ENCODE measurements at places on chromosomes 12 and 14.
A peak's percentile ranks its signal among the peaks of the same experiment; 100 is the strongest.

GRCh38 chr14:71534506-71534905, 397.7 kb upstream of the RGS6 start:
- no peak for DNase-seq

GRCh38 chr12:57244312-57244696, 6.7 kb downstream of the STAC3 start:
- no peak for DNase-seq

DNA sequence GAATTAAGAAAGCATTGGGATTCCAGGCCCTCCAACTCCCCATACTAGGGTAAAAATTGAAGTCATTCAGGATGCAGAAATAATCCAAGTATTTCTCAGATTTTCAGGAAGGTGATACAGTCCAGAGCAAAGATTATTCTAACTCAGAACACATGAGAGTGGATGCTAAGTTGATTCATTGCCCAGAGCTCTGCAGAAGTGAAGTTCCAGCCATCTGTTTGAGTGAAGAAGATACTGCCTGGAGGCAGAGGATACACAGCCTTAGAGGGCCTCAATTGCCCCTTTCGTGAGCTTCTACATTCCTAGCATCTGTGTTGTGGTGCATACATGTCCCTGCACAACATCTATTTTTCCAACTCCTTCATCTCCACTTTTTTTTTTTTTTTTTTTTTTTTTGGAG, 36.9 kb upstream of the SMUG1 start:
- no peak for DNase-seq

- DNase-seq: peak; percentile 25
Observed at GRCh38 chr12:94147387-94147990, 888 bp upstream of the PLXNC1 start.

GRCh38 chr12:29883525-29883924, 99.8 kb upstream of the TMTC1 start:
- no peak for DNase-seq

- DNase-seq: no peak
Observed at GRCh38 chr14:64569138-64569631, 19.4 kb downstream of the PPP1R36 start.

GRCh38 chr12:108284163-108284562, 54.9 kb downstream of the CMKLR1 start:
- no peak for DNase-seq

DNA sequence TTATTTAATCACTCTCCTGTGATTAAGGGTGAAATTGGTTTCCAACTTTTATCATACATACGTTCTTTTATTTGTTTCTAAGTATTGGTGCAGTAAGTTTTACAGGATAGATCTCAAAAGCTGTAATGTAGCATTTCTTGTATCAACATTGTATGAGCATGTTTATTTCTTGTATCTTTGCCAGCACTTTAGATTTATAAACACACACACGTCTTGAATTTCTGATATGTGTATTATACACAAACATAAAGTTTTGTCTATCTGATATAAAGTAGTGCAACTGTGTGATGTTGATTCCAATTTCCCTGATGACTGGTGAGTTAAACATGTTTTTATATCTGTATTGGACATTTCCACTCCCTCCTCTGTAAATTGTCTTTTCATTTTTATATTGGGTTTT, 134.7 kb downstream of the NOVA1 start:
- no peak for DNase-seq

- DNase-seq: no peak
Observed at GRCh38 chr12:48286665-48287064, 64.1 kb downstream of the ZNF641 start.

- no peak for DNase-seq
Observed at GRCh38 chr12:27335364-27336281, 3.0 kb downstream of the BMAL2 start.

DNA sequence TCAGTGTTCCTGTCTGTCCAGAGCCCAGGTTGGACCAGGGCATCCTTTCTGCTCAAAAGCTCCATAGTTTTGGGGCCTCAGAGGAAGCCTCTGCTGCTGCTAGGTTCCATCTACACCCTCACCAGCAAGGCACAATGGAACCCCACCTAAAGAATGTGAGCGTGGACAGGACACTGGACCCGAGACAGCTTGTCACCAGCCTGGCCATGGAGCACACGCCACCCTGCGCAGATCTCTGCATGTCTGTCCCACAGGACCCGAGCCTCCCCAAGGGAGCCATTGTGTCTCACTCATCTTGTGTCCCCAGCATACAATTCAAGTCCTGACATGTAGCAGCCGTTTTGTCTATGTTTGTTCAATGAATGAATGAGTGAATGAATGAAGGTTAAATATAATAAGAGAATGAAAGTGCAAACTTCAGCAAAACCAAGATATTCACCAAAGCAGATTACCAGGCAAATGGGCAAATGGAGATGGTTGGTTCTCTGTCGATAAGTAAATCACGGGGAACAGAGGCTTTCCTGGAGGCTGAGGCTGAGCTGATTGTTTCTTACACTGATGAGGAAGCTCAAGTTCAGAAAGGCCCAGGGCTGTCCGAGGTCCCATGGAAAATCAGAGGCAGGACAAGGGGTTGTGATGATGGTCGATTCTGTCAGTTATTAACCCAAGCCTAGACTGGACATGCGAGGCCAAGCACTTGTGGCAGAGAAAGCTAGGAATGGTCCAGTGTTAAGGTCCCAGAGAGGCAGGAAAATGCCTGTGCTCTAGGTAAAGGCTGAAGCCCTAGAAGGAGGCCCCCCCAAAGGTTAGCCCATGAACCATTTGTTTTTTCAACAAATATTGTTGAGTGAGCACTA, 27.0 kb downstream of the SERPINA3 start:
- no peak for DNase-seq

DNA sequence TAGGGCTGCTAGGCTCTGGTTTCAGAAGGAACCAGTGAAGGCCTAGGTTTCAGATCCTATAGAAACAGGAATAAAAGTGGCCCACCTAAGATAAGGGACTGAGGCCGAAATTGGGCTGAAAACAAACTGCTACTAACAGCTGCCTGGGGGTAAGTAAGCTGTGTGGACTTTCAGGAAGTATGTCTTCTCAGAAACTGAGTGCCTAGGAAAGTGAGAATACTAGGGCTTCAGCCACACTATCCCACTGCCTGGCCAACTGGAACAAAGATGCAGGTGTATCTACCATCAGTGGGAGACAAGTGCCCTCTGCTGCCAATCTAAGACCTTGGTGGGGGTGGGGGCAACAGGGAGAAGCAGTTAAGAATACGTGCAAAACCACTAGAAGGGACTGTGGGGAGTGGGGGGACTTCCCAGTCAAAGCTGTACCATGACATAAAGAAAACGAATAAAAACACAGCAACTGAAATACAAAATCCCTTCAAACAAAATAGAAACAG, 82.5 kb downstream of the MED13L start:
- peak; percentile 37 for DNase-seq

DNA sequence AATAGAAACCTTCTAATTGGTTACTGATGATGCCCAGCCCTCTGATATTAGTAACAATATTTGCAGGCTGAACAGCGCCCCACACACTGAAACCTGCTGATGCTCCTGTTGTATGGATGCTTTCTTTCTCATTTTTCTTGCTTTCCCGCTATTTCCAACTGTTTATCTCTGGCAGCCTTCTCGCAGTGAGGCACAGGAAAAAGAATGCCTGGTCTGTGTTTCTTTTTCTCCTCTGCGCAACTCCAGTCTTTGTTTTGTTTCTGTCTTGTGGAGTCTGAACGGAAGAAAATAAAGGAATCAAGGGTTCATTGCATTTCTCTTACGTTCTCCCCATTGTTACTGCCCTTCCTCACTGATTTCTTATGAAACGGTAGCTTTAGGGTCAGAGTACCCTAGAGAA, 451.2 kb downstream of the EGLN3 start:
- DNase-seq: no peak

DNA sequence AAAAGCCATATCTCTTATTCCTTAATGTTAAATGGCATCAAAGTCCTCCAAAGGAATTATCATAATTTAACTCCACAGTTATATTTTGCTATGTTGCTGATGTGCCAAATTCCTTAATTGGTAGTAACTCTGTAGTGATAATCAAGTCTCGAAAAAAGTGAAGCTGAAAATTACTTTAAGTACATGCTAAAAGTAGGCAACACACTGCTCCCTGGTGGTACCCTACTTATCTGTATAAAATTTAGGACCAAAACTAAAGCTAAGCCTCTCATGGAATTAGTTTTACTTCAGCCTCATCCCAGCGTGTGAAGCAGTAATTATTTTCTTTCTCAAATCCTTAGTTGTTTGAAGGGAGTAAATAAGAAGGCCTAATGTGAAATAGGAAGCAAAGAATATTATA, 132.8 kb downstream of the TTLL5 start:
- no peak for DNase-seq

- DNase-seq: no peak
Observed at GRCh38 chr12:91857813-91858542, 287.7 kb downstream of the BTG1 start.

DNA sequence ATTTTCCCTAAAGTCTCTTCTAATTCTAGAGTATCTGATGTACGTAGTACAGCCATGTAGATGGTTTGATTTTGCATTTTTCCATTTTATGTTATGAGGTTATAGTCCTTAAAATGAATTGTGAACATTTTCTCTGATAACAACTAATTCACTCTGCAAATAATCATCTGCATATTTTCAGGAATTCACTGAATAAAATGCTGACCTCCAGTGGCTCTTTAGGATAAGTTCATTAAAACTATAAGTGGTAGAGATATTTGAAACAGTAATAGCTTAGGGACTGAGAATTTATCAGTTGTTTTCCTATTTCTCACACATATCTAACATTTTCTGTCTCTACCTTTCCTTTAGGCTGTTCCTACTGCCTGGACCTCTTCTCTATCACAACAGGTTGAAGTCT, 4.4 kb downstream of the MSRB3 start:
- no peak for DNase-seq

GRCh38 chr12:32302218-32303173, 96.9 kb upstream of the FGD4 start:
- peak; percentile 75 for DNase-seq

DNA sequence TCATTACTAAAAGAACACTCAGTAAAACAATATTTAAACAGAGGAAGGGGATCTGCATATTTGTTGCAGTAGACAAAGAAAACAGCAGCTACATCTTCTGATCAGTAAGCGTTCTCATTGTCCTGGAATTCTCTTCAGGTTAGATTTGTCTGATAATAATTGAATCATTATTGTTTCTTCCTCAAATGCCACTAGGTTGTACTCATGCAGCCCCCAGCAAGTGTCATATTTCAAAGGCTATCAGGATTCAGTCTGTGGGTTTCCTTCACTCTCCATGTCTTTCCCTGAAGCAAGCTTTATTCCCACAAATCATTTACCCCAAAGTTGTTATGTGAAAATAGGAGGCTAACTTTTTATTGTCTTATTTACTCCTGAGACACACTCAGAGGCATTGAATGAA, 14.7 kb downstream of the PIK3C2G start:
- DNase-seq: no peak

GRCh38 chr12:80045594-80045993, 53.7 kb upstream of the OTOGL start:
- no peak for DNase-seq

- no peak for DNase-seq
Observed at GRCh38 chr12:13425766-13426165, 229.2 kb downstream of the EMP1 start.

- no peak for DNase-seq
Observed at GRCh38 chr12:76879710-76880518, 1.1 kb upstream of the CSRP2 start.

GRCh38 chr12:58066296-58066695, 124.9 kb downstream of the ATP23 start:
- DNase-seq: no peak

DNA sequence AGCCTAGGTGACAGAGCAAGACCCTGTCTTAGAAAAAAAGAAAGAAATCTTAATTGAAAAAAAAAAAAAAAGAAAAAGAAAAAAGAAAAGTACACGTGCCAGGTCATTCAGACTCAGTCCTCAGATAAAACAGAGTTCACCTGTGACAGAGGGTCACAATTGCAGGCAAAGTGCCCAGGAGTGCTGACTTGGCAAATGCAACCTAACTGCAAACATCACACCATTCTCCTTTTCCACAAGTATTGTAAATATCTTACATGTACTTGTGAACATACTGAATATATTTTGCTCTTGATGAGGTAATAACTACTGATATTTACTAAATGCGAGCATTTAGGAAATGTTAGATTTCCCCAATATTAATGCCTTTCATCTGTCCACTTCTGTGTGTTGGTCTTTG, 9.0 kb upstream of the COL2A1 start:
- no peak for DNase-seq

GRCh38 chr12:102694903-102695302, 214.5 kb upstream of the IGF1 start:
- DNase-seq: no peak

- no peak for DNase-seq
Observed at GRCh38 chr12:92105676-92106075, 40.0 kb downstream of the BTG1 start.

DNA sequence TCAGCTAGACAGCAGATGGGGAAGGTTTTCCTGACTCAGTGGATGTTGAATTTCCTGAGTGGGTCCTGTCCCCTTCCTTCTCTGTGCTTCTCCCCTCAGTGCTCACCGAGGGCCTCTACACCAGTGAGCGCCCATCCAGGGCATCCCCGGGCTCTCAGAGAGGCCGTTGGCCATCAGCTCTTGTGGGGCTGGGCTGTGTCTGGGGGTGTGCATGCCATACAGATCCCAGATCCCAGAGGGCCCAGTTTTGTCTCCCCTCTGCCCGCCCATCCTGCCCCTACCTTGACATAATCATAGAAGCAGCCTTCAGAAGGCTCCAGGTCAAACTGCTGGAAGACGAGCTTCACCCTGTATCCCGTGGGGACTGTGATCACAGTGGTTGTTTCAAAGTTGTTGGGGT, 1.1 kb downstream of the C1R start:
- no peak for DNase-seq

DNA sequence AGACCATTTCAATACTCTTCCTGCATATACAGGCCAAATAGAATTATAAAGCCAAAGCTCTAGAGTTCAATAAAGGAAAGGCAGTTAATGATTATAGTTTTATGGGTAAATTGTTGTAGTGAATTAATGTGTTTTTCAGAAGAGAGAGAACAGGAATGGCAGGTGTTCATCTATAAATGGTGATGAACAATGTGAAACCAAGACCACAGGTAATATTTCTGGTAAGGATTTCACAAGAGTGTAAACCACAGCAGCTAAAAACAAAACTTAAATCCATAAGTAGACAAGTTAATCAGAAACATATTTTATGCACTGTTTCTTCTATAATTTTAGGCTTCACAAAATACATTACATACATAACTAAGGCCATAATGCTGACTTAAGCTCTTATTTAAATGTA, 204.4 kb downstream of the SYT1 start:
- DNase-seq: no peak

- DNase-seq: no peak
Observed at GRCh38 chr12:68121143-68121542, 38.4 kb downstream of the IFNG start.

DNA sequence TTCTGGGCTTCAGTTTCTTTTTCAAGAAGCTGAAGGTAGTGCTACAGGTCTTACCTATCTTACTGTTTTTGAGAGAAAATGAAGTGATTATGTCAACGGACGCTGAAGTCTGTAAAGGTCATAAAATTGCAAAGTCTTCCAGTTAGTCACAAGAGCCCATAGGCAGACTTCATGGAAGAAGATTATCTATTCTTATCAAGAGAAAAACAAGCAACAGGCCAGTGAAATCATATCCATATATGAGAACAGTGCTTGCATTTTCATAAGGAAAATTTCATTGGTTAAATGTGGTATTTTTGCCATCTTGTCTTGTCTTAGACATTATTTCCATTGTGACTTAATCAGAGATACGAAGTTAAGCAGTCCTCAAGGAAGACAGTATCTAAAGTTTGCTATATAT, 412.7 kb upstream of the SEL1L start:
- DNase-seq: no peak

- DNase-seq: no peak
Observed at GRCh38 chr12:122876731-122877130, 19.2 kb downstream of the VPS37B start.

- DNase-seq: no peak
Observed at GRCh38 chr12:131229426-131230339, 276.0 kb downstream of the ADGRD1 start.

Measured in germinal center (tissue), 1 donor.